ENCODE measurements at places on chromosomes 3 and 15.
A peak's percentile ranks its signal among the peaks of the same experiment; 100 is the strongest.

- no peak for DNase-seq
Measured at GRCh38 chr3:78913711-78914110, 854.1 kb downstream of the ROBO1 start.

DNA sequence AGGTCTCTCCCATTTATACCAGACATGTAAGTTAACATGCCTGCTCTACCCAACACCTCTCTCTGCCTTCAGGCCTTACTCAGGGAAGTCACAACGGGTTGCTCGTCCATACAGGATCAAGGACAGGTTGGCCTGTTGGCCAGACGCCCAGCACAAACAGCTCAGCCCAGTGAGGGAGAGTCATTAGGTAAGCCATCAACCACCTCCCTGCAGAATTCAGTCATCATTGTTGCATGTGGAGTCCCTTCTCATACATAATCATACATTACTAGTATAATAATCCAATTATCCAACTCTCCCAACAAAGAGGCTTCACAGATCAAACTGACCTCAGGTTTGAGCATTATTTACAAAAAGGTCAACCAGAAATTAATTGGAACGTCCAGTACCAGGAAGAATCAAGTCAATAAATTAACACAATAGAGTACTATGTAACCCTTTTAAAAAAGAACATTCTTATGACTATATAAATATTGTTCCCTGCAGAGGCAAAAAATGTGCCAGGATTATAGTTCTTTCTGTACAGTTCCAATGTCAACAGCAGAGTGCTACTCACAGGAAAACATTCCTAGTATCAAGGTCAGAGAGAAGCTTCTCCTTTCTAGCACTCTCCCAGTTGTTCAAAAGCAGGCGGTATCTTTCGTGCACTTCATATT is 33.2 kb downstream of the HOMER2 start:
- DNase-seq = peak; percentile 15

DNA sequence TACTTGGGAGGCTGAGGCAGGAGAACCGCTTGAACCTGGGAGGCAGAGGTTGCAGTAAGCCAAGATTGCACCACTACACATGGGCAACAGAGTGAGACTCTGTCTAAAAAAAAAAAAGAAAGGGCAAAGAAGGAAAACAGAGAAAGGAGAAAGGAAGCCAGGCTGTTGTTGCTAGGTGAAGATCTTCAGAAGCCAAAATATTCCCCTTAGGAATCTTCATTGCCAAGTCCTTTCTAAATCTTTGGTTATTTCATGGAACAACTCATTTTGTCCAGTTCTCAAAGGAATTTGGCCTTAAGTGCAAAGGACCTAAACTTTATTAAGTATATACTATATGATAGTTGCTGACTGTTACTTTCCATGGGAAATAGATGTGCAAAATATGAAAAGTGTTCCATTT is 59.2 kb upstream of the OSBPL11 start:
- no peak for DNase-seq

- no peak for DNase-seq
Measured at GRCh38 chr3:53860196-53860595, 13.8 kb downstream of the IL17RB start.

- no peak for DNase-seq
Measured at GRCh38 chr3:174431717-174432116, 427.4 kb upstream of the NAALADL2 start.

GRCh38 chr15:73608941-73609340 is 24.2 kb downstream of the NPTN start:
- DNase-seq = no peak

GRCh38 chr3:193771011-193771652 is 178.1 kb downstream of the OPA1 start:
- no peak for DNase-seq

DNA sequence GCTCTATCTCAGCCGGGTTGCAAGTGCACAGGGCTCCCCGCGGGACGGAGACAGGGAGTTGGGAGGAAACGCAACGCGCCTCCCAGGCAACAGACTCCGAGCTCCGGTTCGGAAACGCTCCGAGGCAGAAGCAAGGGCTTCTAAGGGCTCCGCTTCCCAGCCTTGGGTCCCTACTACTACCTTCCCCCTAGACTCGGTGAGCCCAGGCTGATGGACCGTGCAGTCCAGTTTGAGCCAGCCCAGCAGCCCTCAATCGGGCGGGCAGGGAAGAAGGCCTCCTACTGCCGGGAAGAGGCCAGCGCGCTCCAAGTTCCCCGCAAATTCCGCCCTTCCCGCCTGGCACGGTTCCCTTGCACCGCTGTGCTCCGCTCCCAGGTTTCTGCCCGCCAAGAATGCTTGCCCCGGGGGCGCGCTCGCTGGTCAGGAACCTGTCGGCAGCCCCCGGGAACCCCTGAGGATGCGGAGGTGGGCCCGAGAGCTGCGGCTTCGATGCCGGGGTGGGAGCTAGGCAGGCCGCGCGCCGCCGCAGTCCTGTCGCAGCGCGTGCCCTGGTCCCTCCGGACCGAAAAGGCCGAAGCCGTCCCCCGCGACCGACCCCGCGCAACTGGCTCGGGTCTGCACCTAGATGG is 728 bp downstream of the TRANK1 start:
- DNase-seq = no peak

DNA sequence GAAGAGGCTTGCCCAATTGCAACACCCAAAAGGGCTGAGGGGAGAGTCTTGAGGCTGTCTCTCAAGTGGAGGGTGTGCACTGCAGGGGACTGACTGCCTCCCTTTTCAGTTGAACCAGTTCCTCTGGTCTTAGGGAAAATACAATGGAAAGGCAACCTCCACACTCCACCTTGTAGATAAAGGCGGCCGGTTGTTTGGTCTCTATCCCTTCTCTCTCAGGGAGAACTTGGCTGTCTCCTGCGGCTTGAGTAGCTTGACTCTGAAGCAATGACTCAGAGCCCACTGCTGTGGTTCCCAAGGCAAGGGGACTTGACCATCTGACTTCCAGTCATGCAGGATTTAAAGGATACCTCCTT is 143.2 kb upstream of the UMPS start:
- DNase-seq = no peak
